ENCODE measurements at places on chromosomes 12 and 14. TPM values are rescaled to one million over a fixed set of nuclear protein-coding genes. Genes with fewer than 3 reads are reported as not detected.

- no peak for DNase-seq
Measured at GRCh38 chr12:94426049-94426448, 33.6 kb downstream of the CEP83 start.

GRCh38 chr12:88982694-88983093, 369.6 kb downstream of the DUSP6 start:
- no peak for DNase-seq

GRCh38 chr14:89927186-89927865, 27.2 kb downstream of the EFCAB11 start:
- no peak for DNase-seq

DNA sequence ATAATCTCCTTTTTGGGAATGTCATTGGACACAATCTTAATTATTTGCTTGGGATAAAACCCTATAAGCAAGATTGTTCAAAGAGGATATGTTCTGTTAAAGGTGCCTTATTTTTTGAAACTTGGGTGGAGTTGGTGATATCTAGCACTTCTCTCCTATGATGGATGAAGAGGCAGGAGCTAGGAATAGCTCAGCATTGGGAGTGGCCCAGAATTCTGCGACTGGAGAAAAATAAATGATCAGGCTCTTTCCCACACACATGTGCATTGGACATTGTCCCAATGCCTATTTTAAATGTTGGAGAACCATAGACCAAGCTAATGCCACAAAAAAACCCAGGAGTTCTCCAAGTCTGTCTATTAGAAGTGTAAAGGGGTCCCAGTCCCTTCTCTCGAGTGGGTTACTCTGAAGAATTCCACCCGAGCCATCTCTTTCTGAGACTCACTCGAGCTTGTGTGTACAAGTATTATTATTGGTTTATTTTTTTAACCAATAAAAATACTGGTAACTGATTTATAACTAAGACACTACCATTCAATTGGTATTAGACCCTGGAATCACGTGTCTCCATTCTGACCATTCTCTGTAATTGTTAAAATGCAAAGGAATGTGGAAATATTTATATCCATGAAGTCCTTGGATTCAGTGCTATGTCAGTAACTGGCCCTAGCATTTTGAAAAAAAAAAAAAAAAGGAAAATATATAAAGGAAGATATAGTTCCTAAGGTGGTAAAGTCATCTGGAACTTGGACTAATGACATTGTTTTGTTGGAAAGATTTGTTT, 437.5 kb upstream of the TMEM132C start:
- no peak for DNase-seq

DNA sequence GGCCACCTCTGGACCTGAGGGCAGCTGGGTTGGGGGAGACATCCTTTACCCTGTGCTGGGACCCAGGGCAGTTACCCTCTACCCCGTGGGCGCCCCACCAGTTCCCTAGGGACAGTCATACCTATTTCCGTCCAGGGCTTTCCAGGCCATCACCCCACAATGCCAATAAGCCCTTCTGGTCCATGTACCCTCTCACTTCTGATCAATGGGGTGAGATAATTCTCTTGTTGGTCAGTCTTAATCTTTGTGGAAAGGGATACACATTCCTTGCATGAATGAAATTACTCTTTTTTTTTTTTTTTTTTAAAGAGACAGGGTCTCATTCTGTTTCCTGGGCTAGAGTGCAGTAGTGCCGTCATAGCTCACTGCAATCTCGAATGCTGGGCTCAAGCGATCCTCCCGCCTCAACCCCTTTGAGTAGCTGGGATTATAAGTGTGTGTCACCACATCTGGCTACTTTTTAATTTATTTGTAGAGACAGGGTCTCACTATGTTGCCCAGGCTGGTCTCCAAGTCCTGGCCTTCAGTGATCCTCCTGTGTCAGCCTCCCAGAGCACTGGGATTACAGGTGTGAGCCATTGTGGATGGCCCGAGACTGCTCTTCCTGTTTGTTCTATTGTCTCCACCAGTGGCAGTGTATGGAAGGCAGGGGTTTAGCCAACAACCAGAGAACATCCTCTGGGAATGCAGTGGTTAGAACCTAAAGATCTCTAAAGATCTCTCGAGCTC, 46.3 kb upstream of the STON2 start:
- DNase-seq = no peak

- DNase-seq = no peak
Measured at GRCh38 chr14:95185033-95185766, 27.9 kb upstream of the DICER1 start.

DNA sequence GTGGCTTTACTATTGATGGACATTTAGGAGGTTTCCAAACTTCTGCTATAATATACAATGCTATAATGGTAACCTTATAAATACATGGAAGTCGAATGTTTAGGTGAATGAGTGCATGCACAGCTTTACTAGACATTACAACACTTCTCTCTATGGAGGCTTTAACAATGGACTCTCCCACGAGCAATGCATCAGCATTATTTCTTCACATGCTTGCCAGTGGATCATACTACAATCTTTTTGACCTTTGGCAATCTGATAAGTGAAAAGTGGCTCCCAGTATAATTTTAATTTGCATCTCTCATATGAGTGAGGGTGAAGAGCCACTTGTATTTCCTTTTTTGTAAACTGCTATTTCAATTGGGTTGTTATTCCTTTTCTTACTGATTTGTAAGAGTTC, 18.2 kb downstream of the RDH12 start:
- DNase-seq = no peak

DNA sequence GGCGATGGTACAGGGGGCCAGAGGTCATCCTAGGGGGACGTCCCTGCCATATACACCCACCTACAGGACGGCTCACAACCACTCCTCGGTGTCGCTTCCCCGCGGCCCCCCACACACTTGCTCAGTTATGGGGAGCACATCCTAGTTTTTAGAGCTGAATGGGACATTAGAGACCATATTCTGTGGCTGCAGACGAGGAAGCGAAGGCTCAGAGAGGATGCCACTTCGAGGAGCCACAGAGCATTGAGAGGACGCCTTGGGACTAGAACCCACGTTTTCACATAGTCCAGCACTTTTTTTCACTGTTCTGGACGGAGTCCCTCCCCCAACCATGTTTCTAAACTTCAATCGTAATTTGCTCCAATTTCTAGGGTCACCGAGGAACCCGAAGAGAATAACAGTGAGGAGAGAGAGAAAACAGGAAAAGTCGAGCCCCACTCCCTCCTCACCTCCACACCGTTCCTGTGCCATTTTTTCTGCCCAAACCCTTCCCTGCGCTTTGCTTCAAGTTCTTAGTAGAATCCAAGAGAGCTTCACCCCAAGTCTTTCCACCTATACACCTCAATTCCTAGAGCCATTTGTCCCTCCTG, 641 bp upstream of the ASCL1 start:
- no peak for DNase-seq

GRCh38 chr12:49198431-49199155, 9.7 kb upstream of the TUBA1A start:
- no peak for DNase-seq

DNA sequence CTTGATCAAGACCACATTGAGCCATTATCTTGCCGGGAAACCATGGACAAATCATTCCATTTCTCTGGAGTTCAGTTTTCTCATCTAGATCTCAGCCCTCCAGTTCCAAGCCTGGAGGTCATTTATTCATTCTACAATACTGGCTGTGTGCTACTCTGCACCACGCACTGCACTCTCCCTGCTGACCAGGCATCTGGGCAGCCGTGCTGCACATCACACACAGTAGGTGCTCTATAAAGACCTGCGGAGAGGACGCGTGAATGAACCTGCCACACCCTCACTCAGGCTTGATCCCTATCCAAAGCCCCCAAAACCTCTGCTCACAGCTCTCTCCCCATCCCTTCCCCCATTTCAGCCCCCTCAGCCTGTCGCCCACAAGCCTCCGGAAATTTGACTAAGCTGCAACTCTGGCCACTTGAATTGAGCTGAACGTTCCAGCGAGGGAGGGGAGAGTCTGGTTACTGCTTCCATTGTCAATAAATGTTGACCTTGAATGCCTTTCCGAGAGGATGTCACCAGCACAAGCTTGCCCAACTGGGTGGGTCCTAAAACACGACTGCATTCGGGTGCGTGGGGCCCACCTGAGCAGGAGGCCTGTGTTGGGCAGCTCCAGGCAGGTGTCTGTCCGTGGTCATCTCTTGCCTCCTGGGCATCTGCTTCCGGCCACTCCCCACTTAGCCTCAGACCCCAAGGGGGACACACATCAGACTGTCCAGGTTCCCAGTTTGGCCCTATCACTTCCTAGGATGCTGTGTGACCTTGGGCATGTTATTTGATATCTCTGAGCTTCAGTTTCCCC, 17.8 kb downstream of the FAIM2 start:
- DNase-seq = no peak

DNA sequence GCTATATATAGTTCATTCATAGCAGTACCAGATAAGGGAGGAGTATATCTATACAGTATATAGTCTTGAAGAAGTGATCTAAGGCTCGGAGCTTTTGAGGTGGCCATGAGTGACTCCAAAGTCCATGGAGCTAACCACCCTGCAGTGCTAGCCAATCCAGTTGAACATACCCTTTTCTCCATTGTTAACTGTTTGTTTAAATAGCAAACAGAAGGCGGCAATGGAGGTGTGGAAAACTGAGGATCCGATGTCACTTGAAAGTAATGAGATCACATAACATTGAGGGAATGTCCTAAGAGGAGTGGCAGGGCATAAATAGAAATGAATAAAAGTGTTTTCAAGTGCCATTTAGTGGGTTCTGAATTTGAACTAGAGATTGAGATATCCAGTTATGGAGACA, 12.4 kb upstream of the SNAPC1 start:
- DNase-seq = no peak

GRCh38 chr12:121175383-121176119, 34.4 kb upstream of the P2RX4 start:
- no peak for DNase-seq

DNA sequence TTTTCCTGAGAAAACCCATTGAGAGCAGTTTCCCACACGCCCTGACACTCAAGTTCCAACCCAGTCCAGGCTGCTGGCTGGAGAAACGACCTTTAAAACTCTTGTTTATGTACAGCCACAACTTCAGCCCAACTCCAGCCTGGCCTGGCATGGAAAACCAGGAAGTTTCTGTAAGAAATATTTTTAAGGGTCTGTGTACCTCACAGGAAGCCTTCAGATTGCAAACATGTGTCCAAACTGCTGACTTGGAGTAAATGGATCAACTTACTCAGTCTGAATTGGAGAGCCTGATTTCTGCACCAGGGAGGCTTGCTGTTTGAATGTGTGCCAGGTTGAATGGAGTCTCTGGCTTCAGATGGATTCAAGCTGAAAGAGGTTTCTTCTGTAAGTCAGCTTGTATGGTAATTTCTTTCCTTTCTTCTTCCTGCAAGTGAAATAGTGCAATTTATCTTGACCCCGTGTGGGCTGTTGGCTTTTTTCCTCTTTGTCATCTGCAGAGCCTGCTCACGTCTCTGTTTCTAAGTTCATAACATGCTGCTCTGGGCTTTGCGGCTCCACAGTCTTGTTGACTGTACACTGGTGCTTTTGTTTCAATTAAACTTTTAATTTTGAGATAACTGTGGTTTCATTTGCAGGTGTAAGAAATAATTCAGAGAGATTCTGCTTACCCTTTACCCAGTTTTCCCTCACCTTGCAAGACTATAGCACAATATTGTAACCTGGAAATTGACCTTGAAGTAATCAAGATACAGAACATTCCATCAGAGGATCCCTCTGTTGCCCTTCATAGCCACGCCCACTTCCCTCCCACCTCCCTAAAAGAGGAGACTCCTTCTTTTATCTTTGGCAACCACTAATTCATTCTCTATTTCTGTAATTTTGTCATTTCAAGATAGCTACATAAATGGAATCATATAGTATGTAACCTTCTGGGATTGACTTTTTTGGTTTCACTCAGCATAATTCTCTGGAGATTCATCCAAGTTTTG, 109.7 kb upstream of the PRMT8 start:
- DNase-seq = no peak

- no peak for DNase-seq
Measured at GRCh38 chr14:54267172-54267571, 129.6 kb upstream of the CDKN3 start.

- no peak for DNase-seq
Measured at GRCh38 chr14:104355101-104356019, 217.0 kb downstream of the KIF26A start.

DNA sequence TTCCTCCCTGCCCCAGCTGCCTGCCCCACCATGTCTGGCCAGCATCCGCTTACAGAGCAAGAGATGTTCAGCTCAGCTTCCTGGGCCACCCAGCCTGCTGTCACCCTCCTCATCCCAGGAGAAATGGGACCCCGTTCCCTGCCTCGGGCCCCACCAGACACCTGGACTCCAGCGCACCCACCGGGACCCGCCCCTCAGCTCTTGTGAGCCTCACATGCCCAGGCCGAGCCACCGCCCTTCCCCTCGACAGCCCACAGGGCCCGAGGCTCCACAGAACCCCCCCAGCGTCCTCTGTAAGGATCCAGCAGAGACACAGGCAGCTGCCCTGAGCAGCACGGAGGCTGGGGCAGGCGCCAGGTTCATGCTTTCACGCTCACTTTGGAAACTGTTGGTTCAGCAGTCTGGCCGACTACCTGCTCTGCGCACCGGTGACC, 18.4 kb upstream of the C14orf180 start:
- DNase-seq = no peak

GRCh38 chr12:62873826-62874448, 61.0 kb downstream of the PPM1H start:
- no peak for DNase-seq

The OAS2 gene
- 242 TPM for total RNA-seq

The GALNT4 gene
- 16.6 TPM for total RNA-seq

The TGM1 gene
- total RNA-seq = 2.7 TPM

The TMEM179 gene
- total RNA-seq = not detected

The KRT78 gene
- total RNA-seq = not detected

The TAS2R9 gene
- total RNA-seq = not detected

The POTEG gene
- total RNA-seq = not detected

The DAZAP2 gene
- 186 TPM for total RNA-seq

The GPRC5D gene
- not detected for total RNA-seq

The PPP1R12A gene
- 90.8 TPM for total RNA-seq
